ENCODE measurements at places on chromosomes 1 and 21. TPM values are rescaled to one million over a fixed set of nuclear protein-coding genes. Genes with fewer than 3 reads are reported as not detected.

Gene KLHDC7A
- total RNA-seq: 1.3 TPM

Gene DCDC2B
- not detected for total RNA-seq

Gene CR1L
- total RNA-seq: not detected

Gene TRIM17
- total RNA-seq: not detected

Gene HP1BP3
- 118 TPM for total RNA-seq

Measured in A549 treated with CORT108297 at 1 μM for 4 hours (cell line).